ENCODE measurements at places on chromosomes 1 and 21. TPM values are rescaled to one million over a fixed set of nuclear protein-coding genes. Genes with fewer than 3 reads are reported as not detected.

GRCh38 chr1:182629499-182630096, 25.4 kb upstream of the RGS16 start:
- peak; percentile 61 for DNase-seq

GRCh38 chr1:42439940-42440339, 15.9 kb downstream of the ZMYND12 start:
- DNase-seq, result no peak

DNA sequence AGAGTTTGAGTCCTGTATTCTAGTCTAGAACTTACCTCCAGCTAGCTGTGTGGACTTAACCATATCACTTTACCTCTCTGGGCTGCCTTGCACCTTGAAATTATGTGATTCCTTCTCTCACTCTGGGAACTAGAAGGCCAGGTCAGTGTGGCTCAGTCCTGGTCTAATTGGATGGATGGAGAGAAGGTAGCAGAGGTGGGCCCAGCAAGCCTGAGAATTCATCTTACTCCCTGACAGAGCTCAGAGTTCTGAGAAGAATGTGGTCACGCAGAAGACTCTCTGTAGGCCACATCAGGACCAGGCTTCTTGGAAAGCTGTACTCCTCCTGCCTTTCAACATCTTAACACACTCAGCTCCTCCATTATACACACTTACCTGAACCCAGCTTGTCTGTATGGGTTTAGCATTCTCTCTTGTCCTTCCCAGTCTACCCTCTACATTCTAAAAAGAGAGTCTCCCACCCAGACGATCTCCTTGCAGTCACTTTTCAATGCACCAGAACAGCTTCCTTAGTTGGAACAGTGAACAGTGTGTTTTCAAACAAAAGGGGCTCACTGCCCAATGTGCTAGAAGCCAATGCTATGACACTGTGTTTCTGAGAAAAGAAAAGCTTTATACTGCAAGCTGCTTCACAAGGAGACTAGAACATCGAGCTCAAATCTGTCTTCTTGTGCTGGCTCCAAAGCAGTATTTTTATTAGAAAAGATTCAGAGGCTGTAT, 60.5 kb downstream of the CAPN9 start:
- DNase-seq, result peak; percentile 13

The RASSF5 gene
- total RNA-seq, result 192 TPM

The S100A9 gene
- not detected for total RNA-seq

All from activated CD8-positive, alpha-beta T cell treated with anti-CD3 and anti-CD28 coated beads, Interleukin-2, amount 10 ng/mL, durations not matched to agents 7 days and 5 days (primary cell).